GDM1 (cell line): ENCODE measurements at places on chromosomes 13 and 19.

- no peak for DNase-seq
Measured at GRCh38 chr13:23462815-23463559, 29.5 kb upstream of the SACS start.

DNA sequence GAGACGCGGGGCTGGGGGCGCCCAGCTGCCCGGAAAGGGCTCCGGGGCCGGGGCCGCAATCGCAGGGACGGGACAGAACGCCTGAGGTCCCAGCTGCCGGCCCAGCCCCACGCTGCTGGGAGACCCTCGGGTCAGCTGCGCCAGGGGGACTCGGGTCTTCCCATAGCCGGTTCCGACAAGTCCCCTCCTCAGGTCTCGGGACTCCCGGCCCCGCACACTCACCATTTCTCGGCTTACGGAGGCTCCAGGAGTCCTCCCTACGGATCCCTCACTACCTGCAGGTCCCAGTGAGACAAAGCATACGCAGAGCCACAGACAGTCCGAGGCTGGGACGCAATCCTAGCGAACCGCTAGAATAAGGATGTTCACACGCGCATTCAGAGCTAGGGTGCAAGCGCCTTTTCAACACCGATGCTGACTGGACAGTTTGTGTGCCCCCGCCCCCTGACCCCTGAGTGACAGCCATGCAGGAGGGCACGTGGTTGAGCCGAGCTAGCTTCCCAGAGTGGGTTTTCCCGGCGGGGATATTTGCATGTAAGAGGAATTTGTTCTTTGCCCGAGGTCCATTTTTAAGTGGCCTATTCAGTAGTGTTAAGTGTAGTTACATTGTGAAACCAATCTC lies 13.6 kb downstream of the ZNF490 start:
- no peak for DNase-seq

GRCh38 chr19:57888107-57888559 lies 704 bp downstream of the ZNF814 start:
- no peak for DNase-seq

- no peak for DNase-seq
Measured at GRCh38 chr19:28884786-28885476, 328.0 kb downstream of the UQCRFS1 start.

DNA sequence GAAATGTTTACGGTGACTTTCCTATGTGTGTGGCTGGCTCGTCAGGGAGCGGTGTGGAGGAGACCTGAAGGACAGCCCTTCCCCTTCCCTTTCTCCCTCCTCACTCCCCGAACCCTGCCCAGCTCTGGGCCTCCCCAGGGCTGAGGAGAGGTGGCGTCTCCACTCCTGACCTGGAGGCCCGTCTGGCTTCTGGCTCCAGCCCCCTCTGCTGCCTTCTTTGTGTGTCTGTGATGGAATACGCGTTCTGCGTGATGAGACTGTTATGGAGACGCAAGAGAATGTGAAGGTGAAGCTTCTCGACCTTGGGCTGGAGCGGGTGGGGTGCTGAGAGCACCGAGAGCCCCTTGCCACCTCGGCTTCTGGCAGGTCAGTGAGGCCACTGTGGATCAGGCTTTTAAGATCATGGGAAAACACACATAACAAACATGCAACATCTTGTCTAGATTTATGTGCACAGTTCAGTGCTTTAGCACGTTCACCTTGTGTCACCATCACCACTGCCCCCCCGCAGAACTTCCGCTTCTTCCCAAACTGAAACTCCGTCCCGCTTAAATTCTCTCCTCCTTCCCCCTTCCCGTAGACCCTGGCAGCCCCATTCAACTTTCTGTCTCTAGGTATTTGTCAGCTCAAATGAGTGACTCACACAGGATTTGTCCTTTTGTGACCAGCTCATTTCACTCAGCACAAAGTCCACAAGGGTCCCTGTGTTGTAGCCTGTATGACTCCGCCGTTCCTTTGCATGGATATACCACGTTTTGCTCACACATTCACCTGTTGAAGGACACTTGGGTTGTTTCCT lies 24.7 kb downstream of the ATP11A start:
- DNase-seq = no peak

DNA sequence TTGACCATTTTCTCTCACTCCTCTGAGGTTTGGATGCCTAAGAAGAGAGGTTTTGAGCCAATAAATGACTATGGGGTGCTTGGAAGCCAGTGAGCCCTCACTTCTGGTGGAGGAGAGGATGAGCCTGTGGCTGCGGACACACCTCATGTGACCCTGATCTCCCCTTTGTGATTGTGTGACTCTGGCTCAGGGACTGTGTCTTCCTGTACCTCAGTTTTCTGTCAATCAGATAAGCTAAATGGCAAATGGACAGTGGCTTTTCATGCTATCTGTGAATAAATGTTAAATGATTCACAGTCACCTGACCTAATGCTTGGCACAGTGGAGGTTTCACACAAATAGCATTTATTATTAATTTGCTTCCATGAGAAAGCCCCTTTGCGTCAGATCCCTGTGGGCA lies 2.7 kb downstream of the PSG8 start:
- DNase-seq = no peak

- DNase-seq = no peak
Measured at GRCh38 chr19:44741258-44741731, 7.2 kb upstream of the BCL3 start.

DNA sequence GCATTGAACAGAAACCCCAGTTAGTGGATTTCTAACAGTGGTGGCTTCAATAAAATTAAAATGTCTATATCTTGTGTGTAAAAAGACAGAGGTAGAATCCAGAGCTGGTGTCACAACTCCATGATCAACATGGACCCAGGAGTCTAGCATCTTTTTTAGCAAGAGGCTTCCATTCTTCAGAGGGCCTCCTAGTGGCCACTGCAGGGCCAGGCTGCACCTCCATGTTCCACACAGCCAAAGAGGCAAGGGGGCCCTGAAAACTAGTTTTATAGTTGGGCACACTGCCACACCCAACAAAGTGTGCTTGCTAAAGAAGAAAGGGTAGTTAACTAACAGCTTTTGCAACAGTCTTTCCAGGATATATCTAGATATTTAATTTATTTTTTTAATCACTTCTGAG lies 12.9 kb downstream of the N4BP2L1 start:
- DNase-seq = peak; percentile 15

DNA sequence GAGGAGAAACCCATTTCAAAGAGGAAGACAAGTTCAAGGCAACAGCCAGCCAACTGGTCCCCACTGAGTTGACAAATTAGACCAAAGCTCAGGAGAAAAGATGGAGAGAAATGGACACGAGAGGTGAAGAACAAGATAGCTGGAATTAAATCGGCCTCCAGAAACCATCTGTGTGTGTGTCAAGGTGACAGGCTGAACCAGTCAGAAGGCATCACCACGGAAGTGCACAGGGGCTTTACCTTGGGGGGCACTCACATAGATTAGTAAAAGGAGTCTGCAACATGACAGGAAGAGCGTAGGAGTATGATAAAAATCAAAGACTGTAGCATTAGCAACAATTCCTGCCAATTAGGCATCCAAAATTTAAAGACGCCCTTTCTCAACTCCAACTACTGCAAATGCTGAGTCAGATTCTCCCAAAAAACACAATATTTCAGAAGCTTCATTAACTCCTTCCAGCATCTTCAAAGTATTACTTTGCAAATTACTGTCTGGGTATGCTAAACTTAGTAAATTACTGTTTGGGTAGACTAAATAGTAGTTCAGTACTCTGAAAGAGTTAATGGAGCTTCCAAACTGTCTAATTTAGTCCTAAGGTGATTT lies 66.2 kb downstream of the FOXO1 start:
- DNase-seq = no peak

- DNase-seq = no peak
Measured at GRCh38 chr13:44934724-44935123, 54.5 kb downstream of the NUFIP1 start.

GRCh38 chr19:1252221-1252820 lies 3.9 kb downstream of the MIDN start:
- DNase-seq = peak; percentile 80

DNA sequence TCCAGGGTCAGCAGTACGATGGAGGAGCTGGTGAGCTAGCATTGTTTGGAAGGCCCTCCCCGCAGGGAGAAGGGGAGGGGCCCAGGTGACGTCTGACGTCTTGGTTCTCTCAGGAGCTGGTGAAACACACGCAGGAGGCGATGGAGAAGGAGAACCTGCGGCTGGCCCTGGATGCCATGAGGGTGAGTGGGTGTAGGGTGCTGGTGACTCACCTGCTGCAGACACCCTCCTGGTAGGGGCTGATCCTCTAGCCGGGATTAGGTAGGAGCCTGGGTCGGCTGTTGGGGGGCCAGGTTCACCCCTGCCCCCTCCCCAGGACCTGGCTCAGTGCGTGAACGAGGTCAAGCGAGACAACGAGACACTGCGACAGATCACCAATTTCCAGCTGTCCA lies 55.8 kb downstream of the VAV1 start:
- no peak for DNase-seq

GRCh38 chr13:71589032-71589431 lies 278.0 kb downstream of the DACH1 start:
- DNase-seq = no peak

GRCh38 chr13:113962975-113963374 lies 10.9 kb downstream of the C13orf46 start:
- DNase-seq = no peak

GRCh38 chr19:5903056-5903623 lies 450 bp downstream of the NDUFA11 start:
- no peak for DNase-seq

DNA sequence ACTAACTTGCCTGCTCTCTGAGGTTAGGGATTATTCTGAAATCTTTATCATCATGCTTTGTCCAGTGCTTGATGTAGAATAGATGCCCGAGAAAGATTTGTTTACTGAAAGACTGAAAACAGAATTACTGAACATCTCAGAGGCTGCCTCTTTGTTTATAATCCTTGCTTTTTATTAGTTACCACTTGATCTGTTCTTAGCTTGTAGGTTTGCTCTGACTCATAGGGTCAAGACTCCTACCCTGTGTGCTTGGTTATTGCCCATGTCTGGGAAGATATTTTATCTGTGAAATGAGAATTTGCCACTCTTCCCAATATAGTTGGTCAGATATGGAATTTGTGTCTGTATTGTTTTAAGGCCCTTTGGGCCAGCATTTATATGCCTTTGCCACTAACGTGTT lies 675.3 kb downstream of the DIAPH3 start:
- DNase-seq = no peak

GRCh38 chr19:30217461-30217860 lies 154.7 kb upstream of the ZNF536 start:
- no peak for DNase-seq
